CD4-positive, alpha-beta T cell treated with Interleukin-6 for 4 hours (primary cell): ENCODE measurements at places on chromosomes 11 and 22.

- DNase-seq, result no peak
Measured at GRCh38 chr11:117805045-117805444, 8.0 kb upstream of the DSCAML1 start.

- DNase-seq, result no peak
Measured at GRCh38 chr11:18522388-18522787, 4.4 kb downstream of the TSG101 start.

GRCh38 chr11:117520201-117520600, 192.5 kb downstream of the CEP164 start:
- DNase-seq, result no peak

DNA sequence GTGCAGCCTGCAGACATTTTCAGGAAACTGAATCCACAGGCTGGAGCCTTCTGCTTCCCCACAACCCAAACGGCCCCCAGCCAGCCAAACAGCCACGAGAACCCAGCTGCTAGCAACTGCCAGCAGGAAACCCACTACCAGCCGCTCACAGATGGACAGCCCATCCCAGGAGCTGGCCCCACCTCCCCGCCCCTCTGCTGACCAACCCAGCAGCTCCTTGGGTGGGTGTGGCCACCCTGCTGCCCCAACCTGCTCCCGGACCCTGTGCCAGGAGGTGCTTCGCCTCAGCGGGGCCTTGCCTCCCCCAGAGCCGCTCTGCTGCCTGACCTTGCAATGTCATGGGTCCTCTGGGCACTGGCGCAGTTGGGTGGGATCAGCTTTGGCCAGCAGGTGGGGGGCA, 8.2 kb upstream of the CCDC188 start:
- no peak for DNase-seq

GRCh38 chr22:36568846-36569245, 39.9 kb upstream of the EIF3D start:
- DNase-seq, result no peak

DNA sequence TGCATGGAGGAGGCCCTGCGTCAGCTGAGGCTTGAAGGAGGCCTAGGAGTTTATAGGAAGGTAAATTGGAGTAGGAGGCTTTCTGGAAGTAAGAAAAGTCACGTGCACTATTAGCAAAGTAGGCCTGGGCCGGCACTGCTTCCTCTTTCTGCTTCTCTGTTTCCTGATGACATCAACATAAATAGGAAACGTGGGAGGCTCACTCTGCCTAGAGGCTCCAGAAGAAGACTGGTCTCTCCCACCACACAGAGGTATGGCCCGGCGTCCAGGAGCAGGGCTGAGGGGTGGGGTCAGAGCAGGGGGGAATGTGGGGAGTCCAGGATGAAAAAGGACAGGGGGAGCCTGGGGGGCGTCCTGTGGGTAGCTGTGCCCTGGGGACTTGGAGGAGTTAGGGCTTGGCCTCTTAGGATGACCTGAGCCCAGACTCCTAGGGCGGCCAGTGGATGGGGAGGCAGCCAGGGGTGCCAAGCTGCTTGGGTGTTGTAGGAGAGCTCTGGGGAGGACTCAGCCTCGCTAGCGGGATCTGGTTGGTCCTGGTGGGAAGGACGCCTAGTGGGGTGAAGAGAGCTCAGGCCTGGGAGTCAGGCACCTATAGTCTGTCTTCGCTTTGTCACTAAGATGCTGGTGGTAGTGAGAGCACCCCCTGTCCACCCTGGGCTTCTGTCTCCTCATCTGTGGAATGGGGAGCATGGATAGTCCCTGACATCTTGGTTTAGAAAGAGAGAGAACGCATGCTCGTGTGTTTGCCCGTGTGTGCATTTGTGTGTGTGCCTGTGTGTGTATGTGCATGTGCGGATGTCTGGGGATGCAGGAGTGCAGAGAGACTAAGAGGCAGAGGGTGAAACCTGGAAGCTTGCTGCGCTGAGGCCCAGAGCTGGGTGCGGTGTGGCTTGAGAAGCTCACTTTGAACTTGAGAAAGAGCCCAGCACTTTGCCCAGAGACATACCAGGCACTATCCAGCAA, at the start of gene CSF2RB:
CSF2RB (plus strand) TSS at position 202 of the 963 bp plus-strand sequence. CDS start 8,580 bp downstream, outside the sequence.
- DNase-seq, result peak; percentile 6
